Adrenal gland (tissue), 19 donors: ENCODE measurements at places on chromosomes 5 and 9. TPM values are rescaled to one million over a fixed set of nuclear protein-coding genes. Genes with fewer than 3 reads are reported as not detected.

The HDAC3 gene
- polyA plus RNA-seq = 92.3 TPM

The STRBP gene
- 8.6 TPM for polyA plus RNA-seq

The RHOBTB3 gene
- 56.9 TPM for polyA plus RNA-seq

The SPATA31D4 gene
- polyA plus RNA-seq = not detected

The PCDHGA6 gene
- polyA plus RNA-seq = 2.1 TPM

The AGGF1 gene
- 26.4 TPM for polyA plus RNA-seq

The CYFIP2 gene
- polyA plus RNA-seq = 32.6 TPM

The PCDHGA1 gene
- 0.60 TPM for polyA plus RNA-seq

The F12 gene
- 0.47 TPM for polyA plus RNA-seq

The ATP10B gene
- 0.08 TPM for polyA plus RNA-seq

The GPR151 gene
- not detected for polyA plus RNA-seq

The ITGA2 gene
- 14.5 TPM for polyA plus RNA-seq

The TRIP13 gene
- polyA plus RNA-seq = 5.0 TPM

The PELO gene
- polyA plus RNA-seq = 17.8 TPM

The CCL27 gene
- 0.24 TPM for polyA plus RNA-seq

The SLC36A2 gene
- 0.07 TPM for polyA plus RNA-seq

The TAF11L5 gene
- polyA plus RNA-seq = not detected

The SPZ1 gene
- not detected for polyA plus RNA-seq

The FGF10 gene
- 1.0 TPM for polyA plus RNA-seq

The LCN9 gene
- not detected for polyA plus RNA-seq

The VCAN gene
- polyA plus RNA-seq = 38.5 TPM

The SLCO4C1 gene
- polyA plus RNA-seq = 1.6 TPM

The LECT2 gene
- not detected for polyA plus RNA-seq

The OBP2B gene
- polyA plus RNA-seq = not detected
